ENCODE measurements at places on chromosomes 1 and 21. TPM values are rescaled to one million over a fixed set of nuclear protein-coding genes. Genes with fewer than 3 reads are reported as not detected.

The SRSF11 gene
- total RNA-seq = 49.4 TPM

The PLA2G2D gene
- total RNA-seq = not detected

The GNG12 gene
- 90.1 TPM for total RNA-seq

The VAV3 gene
- total RNA-seq = not detected

The PLA2G4A gene
- total RNA-seq = 5.9 TPM

The ZNF648 gene
- total RNA-seq = not detected

The HRNR gene
- total RNA-seq = not detected

The CHI3L1 gene
- total RNA-seq = not detected

The ARHGEF11 gene
- 24.7 TPM for total RNA-seq

The SPATA46 gene
- total RNA-seq = not detected

Measured in epithelial cell of alveolus of lung (primary cell).